ENCODE measurements at places on chromosomes 11 and 22. TPM values are rescaled to one million over a fixed set of nuclear protein-coding genes. Genes with fewer than 3 reads are reported as not detected.

The CHADL gene
- 0.86 TPM for total RNA-seq

The CBX7 gene
- total RNA-seq: 14.2 TPM

The OR51E1 gene
- not detected for total RNA-seq

The KRTAP5-8 gene
- not detected for total RNA-seq

The OR8A1 gene
- not detected for total RNA-seq

The CRYBA4 gene
- total RNA-seq: not detected

The NELL1 gene
- total RNA-seq: not detected

The OR56A1 gene
- not detected for total RNA-seq

The PHLDA2 gene
- total RNA-seq: 11.0 TPM

The MS4A8 gene
- not detected for total RNA-seq

The SCARF2 gene
- 0.24 TPM for total RNA-seq

GRCh38 chr22:45291931-45292290, 7.2 kb downstream of the UPK3A start:
- no peak for DNase-seq

GRCh38 chr11:18236664-18237356, at the start of gene SAA4:
Gene SAA4 (minus strand): TSS chr11:18236802. CDS start chr11:18235926, 876 bp downstream.
- no peak for DNase-seq

GRCh38 chr11:129960216-129961214, 42.1 kb downstream of the PRDM10 start:
- no peak for DNase-seq

GRCh38 chr11:116640641-116641402, 132.0 kb downstream of the BUD13 start:
- DNase-seq: no peak

GRCh38 chr11:74311352-74311926, at the start of gene P4HA3:
Gene P4HA3 (minus strand): TSS chr11:74311640. CDS start chr11:74311611, 29 bp downstream.
- peak; percentile 37 for DNase-seq

DNA sequence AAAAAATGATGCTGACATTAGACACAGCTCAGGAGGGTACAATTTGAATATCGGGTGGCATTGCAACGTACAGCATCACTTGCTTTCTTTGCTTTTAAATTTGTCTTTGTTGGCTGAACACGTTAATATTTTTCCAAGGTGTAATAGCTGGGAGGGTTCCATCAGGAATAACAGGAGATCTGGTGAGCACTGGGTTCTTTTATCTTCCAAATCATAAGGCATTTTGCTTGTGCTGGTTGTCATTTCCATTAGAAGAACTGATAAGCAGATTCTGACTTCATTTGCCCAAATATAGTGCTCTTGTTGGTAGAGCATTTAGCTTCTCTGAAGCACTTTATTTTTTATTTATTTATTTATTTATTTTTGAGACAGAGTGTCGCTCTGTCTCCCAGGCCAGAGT, 48.9 kb downstream of the LMO2 start:
- no peak for DNase-seq

- DNase-seq: no peak
These were observed 21.3 kb downstream of the MORC2 start for GRCh38 chr22:30947173-30947815.

DNA sequence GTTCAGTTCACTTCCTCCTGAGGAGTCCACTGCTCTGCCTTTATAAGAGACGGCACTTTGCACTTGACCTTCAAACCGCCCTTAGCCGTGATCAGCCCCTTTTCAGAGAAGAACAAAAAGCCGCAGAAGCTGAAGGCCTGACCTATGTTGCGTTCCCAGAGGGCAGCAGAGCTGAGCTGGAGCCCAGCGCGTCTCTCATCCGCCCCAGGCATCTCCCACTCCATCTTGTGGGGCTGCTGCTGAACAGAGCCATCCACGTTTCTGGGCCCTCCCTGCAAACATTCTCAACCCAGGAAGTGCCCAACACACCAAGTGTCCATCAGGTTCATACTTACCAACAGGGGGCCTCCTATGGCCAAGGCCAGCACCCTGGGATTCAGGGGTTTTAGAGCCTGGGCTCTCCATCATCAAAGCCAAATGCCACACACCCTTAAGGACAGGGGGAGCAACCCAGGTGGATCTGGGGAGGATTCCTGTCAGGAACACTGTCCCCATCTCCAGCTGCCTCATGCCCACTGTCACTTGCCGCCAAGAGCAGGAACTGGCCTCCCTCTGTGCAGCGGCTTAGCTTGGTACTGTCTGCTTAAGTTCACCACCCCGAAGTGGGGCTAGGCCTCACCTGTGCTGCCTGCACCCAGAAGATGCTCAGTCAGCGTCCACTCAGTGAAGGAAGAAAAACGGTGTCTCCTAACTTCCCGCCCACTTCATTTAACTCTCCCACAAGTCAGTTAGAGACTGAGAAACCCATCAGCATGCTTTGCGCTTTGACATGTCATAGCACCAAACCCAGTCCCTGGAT, 16.0 kb upstream of the EFCAB6 start:
- no peak for DNase-seq

GRCh38 chr11:104159356-104159755, 4.6 kb downstream of the PDGFD start:
- no peak for DNase-seq

- no peak for DNase-seq
These were observed 56.8 kb downstream of the SLC1A2 start for GRCh38 chr11:35362521-35362980.

DNA sequence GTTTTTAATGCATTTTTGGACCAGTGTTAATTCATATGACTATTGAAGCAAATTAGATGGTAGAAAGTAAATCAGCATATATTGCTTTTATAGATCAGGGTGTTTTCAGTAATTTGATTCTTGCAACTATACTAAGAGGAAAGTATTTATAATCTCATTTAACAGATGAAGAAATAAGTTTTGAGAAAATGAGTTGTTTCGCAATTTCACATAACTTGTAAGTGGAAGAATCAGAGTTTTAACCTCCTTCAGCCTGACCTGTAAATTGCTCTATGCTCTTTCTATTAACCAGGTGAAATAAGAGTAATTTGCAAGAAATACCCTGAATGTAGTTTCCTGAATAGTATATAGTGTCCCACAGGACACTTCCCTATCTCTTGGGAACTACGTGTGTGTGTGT, 1106.8 kb upstream of the RAG2 start:
- no peak for DNase-seq

DNA sequence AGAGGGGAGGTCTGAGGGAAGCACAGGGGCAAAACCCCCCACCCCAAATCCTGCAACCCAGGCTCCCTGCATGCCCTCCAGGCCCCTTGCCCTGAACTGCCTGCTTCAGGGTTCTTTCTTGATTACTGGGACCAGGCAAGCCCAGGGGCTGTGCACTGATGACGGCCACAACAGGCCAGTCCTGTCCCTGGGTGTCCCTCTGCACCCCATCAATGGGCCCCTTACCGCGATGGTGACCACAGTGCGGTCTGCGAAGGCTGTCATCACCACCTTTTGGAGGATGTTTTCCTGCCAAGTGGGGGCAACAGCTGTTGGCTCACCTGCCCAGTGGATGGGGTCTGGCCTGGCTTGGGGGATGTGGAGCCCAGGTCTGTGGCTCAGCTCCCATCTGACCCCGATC, 5.0 kb upstream of the KCNJ11 start:
- no peak for DNase-seq

- DNase-seq: no peak
These were observed 132.1 kb downstream of the OSBP2 start for GRCh38 chr22:30826670-30827355.

- DNase-seq: no peak
These were observed 78.4 kb downstream of the BRD1 start for GRCh38 chr22:49749227-49749626.

- no peak for DNase-seq
These were observed 116.6 kb downstream of the CEP164 start for GRCh38 chr11:117444256-117444655.

GRCh38 chr22:20205464-20205963, 54.7 kb upstream of the CCDC188 start:
- DNase-seq: no peak

GRCh38 chr11:69969890-69970784, 108.0 kb upstream of the ANO1 start:
- no peak for DNase-seq

- no peak for DNase-seq
These were observed 260.4 kb downstream of the TMEM135 start for GRCh38 chr11:87298155-87298554.

GRCh38 chr11:35711173-35711910, 48.8 kb downstream of the TRIM44 start:
- DNase-seq: no peak

- DNase-seq: no peak
These were observed 859 bp downstream of the LINC01488 start for GRCh38 chr11:69482322-69482721.

DNA sequence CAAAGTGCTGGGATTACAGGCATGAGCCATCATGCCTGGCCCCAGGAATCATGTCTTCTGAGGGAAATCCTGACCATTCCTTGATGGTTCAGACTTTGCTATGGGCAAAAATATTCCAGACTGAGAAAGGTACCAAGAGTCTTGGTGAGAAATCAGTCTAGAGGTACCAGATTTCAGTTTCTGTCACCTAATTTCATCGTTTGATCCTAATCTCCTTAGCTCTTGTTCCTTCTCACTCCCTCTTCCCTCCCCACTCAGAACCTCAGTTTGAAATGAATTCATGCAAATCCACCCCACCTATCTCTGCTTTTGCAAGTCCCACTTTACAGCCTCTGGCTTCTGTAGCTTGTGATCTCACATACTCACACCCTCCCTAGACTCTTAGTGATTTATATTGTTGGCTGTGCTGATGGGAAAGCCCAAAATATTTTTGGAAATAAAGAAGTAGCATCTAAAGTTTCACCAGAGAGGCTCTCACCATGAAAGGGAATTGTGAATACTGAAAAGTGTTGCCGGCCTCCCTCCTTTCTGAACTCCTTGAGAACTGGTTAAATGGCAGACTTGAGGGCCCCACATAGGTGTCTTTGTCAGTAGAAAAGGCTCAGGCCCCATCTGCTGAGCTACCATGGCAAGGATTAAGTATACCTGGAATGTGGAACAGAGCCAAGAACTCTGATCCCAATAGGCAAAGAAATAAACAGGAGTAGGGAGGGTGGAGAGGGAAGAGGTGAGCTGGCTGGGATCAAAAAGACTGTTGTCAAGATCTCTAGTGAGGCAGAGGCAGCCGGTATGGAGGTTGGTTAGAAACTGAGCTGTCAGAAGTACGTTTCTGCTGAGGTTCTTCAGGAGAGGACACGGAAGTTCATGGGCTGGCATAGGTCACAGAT, 190.5 kb upstream of the MTMR2 start:
- no peak for DNase-seq

- no peak for DNase-seq
These were observed 94.8 kb upstream of the NTM start for GRCh38 chr11:131275580-131275979.

DNA sequence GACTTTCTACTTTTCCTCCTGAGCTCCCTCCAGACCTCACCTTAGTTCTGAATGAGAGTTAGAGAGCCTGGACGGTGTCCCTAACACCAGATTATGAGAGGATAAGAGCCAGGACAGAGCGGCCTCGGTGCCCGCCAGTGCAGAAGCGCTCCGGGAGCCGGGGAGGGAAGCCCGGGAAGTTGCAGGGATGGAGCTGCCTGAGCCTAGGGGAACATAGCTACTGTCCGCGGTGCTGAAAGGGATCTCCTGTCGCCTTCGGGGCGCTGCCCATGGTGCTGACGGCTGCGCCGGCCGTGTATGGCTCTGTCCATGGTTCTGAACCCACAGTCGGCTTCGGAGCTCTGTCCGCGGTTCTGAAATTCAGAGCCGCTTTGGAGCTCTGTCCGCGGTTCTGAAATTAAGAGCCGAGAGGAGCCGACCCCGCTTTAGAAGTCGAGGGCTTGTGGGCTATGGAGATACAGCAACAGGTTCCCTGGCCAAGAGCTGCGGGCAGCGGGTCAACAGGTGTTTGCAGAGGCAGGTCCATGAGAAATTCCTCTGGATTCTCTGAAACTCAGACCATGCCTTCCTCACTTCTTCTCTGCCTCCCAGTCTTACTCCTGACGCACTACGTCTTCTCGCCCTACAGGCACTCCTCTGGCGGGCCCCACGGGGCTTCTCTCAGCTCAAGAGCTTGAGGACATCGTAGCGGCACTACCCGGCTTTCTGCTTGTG, 814 bp downstream of the NPAS4 start:
- peak; percentile 87 for DNase-seq

- no peak for DNase-seq
These were observed 45.2 kb upstream of the FLI1 start for GRCh38 chr11:128648711-128649110.

- peak; percentile 47 for DNase-seq
These were observed 6.5 kb upstream of the MFNG start for GRCh38 chr22:37492428-37493344.
